AG09319 (cell line): ENCODE measurements at places on chromosomes 13 and 19.
A peak's percentile ranks its signal among the peaks of the same experiment; 100 is the strongest.

DNA sequence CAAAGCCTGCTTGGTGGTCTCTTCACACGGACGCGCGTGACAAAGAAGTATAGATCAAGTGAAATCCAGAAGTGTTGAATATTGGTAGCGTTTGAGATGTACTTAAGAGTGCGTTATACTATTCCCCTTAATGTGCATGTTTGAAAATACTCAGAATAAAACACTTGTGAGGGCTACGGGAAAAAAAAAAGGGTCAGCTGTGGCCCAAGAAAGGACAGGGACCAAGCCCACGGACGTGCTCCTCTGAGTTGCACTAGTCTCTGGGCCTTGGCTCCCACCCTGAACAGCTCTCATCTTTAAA, 622 bp upstream of the RBM42 start:
- DNase-seq = no peak

GRCh38 chr19:3765121-3765520, 2.6 kb downstream of the MRPL54 start:
- no peak for DNase-seq

GRCh38 chr13:111322916-111323331, 2.5 kb downstream of the TEX29 start:
- DNase-seq = no peak

DNA sequence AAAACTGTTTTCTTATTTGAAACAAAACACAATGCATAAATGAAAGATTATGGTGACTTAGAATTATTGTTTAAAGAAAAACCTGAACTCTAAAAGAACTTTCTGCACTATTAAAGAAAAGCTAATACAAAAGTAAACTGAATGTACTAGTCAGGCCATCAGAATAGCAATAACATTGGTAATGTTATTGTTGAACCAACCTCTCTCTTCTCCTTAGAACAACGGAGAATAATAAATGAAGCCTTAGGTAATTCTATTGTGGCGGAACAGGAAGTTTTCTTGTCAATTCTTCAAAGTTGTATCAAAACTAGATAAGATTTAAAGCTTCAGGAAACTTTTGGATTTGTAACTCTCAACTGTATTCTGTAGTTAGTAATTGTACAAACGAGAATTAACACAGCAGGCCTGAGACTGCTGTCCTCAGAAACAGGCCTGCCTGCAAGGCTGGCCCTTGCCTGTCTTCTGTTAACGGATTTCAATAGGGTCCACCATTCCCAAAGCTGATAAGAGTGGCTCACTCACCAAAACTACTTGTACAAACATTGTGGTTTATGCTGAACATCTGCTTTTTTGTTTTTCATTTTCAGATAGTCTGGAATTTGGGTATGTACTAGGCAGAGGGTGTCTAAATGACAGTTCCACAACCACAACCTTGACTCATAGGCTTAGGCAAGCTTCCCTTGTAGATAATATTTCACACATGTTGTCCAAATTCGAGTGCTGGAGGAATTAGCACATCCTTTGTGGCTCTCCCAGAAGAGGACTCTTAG, 825.8 kb downstream of the GPC5 start:
- no peak for DNase-seq

GRCh38 chr13:53238261-53238660, 209.6 kb downstream of the OLFM4 start:
- no peak for DNase-seq

DNA sequence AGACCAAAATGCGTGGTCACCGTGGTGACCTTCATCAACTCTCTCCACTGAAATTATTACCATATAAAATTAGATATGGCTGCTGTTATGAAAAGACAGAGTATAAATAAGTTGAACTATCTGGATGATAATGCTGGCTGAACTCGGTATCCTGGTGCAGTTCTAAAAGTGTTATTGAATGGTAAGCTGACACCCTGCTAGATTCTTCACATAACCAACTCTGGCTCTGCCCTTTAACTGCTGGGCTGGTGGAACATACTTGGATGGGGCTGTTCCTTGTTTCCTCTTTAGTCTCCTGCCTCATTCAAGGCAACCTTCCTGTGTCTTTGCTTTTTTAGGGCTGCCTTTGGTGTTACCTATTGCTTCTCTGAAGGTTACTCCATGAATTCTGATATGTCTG, 106.9 kb downstream of the FGF9 start:
- DNase-seq = no peak

- DNase-seq = no peak
These were observed 199.6 kb downstream of the OXGR1 start for GRCh38 chr13:96794669-96795068.

- no peak for DNase-seq
These were observed 6.3 kb upstream of the RXFP2 start for GRCh38 chr13:31733066-31733465.

- no peak for DNase-seq
These were observed 6.6 kb downstream of the ZBTB7A start for GRCh38 chr19:4059891-4060620.

DNA sequence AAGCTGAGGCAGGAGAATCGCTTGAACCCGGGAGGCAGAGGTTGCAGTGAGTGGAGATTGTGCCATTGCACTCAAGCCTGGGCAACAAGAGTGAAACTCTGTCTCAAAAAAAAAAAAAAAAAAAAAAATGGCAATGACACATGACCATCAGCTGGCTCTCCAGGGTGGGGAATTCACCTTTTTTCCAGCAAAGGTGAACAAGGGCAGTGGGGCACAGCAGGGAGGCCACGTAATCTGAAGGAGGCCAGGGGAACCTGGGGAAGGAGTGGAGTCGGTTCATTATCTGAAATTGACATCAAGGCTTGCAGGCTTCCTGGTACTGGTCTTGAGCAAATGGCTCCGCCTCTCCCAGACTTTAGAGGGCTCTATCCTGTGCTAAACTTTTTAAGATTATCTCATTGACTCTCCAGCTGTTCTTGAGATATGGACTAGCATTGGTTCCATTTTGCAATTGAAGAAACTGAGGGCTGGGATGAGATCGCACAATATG, 28.1 kb downstream of the KEAP1 start:
- DNase-seq = no peak

- no peak for DNase-seq
These were observed at the start of gene PPM1N for GRCh38 chr19:45498411-45499195. Gene PPM1N (plus strand): TSS chr19:45498443. CDS start chr19:45498473, 30 bp downstream.

GRCh38 chr19:8323781-8324185, 2.5 kb downstream of the RPS28 start:
- no peak for DNase-seq

DNA sequence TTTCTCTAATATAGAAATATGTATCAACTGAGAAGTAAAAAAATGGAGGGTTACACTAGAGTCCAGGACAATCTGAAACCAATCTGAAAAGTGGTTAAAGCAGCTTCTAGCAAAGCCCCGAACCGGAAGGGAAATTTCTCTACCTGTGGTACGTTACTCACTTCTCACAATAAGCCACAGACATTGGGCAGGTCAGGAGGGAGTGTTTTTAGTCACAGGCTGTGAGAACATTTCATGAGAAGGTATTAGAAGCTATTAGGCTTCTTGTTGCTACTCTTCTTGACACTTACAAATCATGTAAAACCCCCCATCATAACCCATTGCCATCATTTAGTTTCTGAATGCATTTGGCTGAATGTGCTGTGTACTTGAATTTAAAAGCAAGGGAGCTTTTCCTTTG, 120.9 kb downstream of the NUFIP1 start:
- DNase-seq = no peak

DNA sequence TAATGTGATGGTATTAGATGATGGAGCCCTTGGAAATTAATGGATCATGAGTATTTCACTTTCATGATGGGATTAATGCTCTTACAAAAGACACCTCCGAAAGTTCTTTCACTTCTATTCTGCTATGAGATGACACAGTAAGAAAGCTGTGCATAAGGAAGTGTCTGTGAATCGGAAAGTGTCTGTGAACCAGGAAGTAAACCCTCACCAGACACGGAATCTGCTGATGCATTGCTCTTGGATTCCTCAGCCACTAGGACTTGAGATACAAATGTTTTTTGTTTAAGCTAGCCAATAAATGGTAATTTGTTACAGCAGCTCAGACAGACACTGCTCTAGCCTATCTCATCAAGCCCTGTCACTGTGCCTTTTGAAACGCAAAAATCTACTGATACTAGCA, 440.4 kb upstream of the PRR20A start:
- no peak for DNase-seq

GRCh38 chr19:5890099-5890498, 13.5 kb downstream of the NDUFA11 start:
- no peak for DNase-seq

DNA sequence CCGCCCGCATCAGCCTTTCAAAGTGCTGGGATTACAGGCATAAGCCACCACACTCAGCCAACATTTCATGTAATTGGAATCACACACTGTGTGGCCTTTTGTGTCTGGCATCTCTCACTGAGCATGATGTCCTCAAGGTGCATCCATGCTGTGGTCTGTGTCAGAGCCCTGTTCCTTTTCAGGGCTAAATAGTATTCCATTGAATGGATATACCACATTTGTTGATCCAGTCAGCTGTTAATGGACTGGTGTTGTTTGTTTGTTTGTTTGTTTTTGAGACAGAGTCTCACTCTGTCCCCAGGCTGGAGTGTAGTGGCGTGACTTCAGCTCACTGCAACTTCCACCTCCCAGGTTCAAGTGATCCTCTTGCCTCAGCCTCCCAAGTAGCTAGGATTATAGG, 17.9 kb downstream of the ATCAY start:
- no peak for DNase-seq

- DNase-seq = no peak
These were observed 17.2 kb downstream of the RASA3 start for GRCh38 chr13:114115191-114115671.

DNA sequence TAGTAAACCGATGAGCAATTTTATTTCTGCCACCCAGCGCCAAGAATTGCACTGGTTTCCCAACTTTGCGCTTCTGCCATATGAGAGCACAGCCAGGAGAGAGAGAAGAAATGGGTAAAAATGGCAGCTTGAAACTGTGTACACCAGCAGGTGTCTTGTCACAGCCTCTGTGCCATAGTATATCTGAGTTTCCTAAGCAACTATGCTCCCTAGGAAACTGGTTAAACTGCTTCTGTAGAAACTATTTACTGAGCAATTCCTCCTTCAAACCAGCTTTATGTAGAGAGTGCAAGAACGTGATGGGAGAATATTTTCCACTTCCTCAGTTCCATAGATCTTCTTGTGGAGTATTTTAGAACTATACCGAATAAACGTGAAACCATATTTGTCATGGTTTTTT, 1361.3 kb downstream of the PCDH9 start:
- no peak for DNase-seq

DNA sequence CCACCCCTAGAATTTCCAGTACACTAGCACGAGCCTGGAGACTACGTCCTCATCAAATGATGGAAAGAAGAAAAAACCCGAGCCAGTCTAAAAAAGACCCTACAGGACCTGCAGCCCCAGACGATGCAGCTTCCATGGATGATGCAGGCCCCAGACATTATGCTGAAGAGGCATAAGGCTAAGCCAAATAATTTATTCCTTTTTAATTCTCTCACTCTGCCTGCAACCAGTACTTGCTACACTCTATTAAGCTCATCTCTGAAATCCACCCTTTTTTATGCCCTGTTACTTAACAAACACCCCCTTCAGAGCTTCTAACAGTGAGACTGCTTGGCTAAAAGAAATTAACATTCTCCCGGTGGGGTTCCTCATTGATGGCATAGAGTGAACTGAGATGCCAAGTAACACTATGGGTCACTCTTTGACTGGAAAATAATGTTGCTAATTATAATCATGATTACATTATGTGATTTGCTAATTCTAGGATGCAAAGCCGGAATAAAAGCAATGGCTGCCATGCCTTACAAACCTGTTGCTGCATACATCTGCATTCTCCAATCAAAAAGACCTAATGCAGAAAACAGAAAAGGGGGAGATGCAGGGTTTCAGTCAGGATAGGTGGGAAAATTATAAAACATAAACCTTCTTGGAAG, 1462.4 kb downstream of the UQCRFS1 start:
- no peak for DNase-seq

GRCh38 chr13:73288596-73288995, 229.8 kb downstream of the KLF5 start:
- no peak for DNase-seq

GRCh38 chr13:51845574-51846318, 769 bp upstream of the TMEM272 start:
- DNase-seq = no peak

DNA sequence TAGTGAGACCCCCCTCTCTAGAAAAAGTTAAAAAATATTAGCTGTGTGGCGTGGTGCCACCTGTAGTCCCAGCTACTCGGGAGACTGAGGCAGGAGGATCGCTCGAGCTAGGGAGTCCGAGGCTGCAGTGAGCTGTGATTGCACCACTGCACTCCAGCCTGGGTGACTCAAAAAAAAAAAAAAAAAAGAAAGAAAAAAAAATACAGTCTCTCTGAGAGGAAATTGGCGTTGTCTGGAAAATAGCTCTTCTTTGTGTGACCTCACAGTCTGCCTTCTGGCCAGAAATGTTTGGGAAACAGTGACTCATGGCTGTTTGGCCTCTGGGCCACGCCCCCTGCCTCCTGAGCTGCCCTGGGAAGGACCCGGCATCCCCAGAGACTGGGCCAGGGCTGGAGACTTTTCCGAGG, 10.7 kb downstream of the MARCHF2 start:
- peak; percentile 94 for DNase-seq

DNA sequence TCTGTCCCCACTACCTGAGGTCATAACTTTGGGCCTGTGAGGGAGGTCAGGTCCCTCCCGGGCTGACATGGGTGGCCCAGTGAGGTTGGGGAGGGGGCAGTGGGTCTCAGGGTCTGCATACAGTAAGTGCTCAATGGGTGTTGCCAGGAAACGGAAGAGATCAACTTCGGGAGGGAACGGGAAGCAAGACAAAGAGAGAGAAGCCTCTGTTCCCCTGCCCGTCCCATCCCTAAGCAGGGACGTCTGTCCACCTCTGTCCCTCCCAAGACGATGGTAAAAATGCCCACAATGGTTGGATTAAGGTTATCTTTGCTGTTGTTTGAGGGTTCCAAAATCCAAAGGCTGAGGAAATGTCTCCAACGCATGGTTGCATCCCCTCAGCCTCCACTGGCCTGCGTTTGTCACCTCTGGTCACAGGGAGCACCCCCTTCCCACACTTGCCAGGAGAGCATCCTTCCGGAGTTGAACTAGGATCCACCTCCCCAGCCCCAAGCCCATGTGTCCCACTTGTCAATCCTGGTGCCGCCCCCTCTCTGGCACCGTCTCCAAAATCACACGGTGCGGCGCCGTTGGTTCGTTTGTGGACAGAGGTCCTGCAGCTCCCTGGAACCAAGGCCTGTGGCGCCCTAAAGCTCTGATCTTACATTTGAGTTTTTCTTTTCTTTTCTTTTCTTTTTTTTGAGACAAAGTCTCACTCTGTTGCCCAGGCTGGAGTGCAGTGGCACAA, 774 bp upstream of the HOMER3 start:
- DNase-seq = no peak

DNA sequence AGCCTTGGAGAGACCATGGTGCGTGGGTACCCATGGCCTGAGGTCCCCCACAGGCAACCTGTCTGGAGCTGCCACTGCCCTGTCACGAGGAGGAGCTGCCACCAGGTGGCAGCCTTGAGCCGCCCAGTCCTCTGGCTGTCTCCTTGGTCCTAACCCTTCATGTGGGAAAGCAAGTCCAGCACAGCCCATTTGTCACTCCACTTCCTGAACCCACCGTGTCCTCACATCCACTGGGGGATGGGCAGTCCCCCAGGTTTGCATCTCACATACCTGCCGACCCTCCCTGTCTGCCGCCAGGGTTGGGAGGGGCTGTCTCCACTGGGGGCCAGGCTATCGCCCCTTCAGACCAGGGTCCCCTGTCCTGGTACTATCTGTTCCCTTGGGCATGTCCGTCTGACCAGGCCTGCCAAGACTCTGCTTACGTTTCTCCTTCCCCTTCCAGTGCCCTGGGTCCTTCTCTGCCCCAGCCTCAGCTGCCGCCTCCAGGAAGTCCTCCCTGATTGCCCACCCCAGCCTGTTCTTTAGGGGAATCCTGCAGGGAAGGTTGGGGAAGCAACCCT, 4.5 kb downstream of the FAM174C start:
- peak; percentile 58 for DNase-seq

- peak; percentile 88 for DNase-seq
These were observed at the start of gene ZNF420 for GRCh38 chr19:37077934-37078716. Gene ZNF420 (plus strand): TSS chr19:37078433. CDS start chr19:37089119, 10,686 bp downstream.
